Fibroblast of the conjunctiva (primary cell): ENCODE measurements at places on chromosomes 12 and 14.
A peak's percentile ranks its signal among the peaks of the same experiment; 100 is the strongest.

DNA sequence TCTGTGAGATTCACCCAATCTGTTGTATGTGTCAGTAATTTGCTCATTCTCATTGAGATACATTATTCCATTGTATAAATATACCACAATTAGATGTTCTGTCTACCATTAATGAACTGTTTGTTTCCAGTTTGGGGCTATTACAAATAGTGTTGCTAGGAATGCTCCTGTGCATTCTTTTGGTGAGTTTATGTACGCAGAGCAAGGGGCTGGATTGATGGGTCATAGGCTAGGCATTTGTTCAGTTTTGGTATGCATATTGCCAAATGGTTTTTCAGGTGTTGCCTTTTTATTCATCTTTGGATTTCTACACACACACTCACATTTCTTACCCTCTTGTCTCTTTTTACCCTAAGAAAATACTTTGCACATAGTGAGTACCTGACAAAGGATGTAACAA lies 93.4 kb downstream of the GPATCH2L start:
- DNase-seq: no peak

DNA sequence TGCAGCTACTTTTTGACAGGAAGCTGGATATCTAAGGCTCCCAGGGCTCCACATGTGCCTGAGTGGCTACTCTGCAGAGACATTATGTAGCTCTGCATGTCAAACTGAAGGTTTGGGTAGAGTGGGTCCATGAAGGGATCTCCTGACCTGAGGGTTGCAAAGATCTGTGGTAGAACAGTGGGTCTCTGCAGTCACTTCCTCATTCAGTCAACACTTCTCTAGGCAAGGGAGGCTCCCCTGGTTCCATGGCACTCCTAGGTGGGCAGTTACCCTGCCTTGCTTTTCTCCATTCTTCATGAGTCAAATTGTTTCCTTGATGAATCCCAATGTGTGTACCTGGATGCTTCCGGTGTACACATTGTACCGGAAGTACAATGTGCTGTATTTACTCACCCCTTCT lies 57.4 kb downstream of the CMAS start:
- DNase-seq: no peak

GRCh38 chr12:17928708-17929366 lies 161.2 kb downstream of the RERGL start:
- peak; percentile 18 for DNase-seq

DNA sequence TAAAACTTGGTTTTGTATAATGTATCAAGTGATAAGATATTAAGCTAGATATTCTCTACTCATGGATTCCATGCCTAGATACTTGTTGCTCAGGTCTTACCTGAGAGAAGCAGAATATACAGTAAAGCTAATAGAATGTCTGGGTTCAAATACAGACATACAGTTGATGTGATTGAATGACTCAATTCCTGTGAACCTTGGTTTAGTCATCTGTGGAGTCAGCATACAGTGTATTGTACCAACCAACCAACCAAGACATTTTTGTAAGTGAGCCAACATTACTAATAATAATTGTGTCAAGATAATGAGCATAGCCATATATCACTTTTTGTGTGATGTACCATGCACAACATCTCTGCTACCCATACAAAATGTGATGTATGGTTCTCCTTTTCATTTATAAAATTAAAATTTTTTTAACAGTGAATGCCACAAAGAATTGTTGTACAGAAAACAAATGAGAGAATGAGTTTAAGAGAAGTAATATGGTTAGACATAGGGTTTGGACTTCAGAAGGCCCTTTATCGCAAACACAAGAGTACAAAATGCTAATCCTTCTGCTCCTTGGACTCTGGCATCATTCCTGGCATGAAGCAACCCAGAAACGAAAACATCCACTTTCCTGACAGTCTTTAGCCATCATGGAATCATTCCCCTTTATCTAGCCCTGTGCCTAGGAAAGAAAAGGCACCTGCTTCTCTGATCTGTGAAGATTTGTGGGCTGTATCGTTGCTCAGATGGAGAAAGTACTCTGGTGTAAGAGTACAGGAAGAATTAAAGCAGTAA lies 977.2 kb upstream of the USP15 start:
- no peak for DNase-seq

DNA sequence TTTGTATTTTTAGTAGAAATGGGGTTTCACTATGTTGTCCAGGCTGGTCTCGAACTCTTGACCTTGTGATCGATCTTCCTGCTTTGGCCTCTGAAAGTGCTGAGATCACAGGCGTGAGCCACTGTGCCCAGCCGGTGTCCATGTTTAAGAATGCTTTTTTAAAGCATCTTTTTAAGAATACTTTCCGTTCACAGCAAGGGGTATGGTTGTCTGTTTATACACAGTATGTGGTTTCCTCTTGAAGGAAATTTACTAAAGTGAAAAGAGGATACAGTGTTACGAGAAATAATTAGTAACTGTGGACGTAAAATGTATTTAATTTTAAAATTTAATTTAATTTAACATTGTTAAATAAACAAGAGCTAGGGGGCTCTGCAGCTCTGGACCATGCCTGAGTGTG lies 73.4 kb downstream of the GSC start:
- no peak for DNase-seq
